ENCODE measurements at places on chromosomes 3 and 15. TPM values are rescaled to one million over a fixed set of nuclear protein-coding genes. Genes with fewer than 3 reads are reported as not detected.

GRCh38 chr15:41943543-41944312, 28.6 kb downstream of the EHD4 start:
- peaks cover 2% of the 10 kb centered on the region for H3K36me3 ChIP-seq
- peaks cover 8% of the 10 kb centered on the region for H3K4me1 ChIP-seq
- DNase-seq: no peak

The MUC4 gene
- 5.5 TPM for polyA plus RNA-seq

The BMF gene
- polyA plus RNA-seq: 12.9 TPM

GRCh38 chr15:59420986-59421618, 16.9 kb upstream of the FAM81A start:
- H3K36me3 ChIP-seq: no peaks in the 10 kb centered on the region
- no peak overlapping the region for H3K4me3 ChIP-seq
- peak; percentile 48 for DNase-seq
- H3K27me3 ChIP-seq: peaks cover 15% of the 10 kb centered on the region
- no peaks in the 10 kb centered on the region for H3K4me1 ChIP-seq

The THRB gene
- polyA plus RNA-seq: 46.1 TPM

DNA sequence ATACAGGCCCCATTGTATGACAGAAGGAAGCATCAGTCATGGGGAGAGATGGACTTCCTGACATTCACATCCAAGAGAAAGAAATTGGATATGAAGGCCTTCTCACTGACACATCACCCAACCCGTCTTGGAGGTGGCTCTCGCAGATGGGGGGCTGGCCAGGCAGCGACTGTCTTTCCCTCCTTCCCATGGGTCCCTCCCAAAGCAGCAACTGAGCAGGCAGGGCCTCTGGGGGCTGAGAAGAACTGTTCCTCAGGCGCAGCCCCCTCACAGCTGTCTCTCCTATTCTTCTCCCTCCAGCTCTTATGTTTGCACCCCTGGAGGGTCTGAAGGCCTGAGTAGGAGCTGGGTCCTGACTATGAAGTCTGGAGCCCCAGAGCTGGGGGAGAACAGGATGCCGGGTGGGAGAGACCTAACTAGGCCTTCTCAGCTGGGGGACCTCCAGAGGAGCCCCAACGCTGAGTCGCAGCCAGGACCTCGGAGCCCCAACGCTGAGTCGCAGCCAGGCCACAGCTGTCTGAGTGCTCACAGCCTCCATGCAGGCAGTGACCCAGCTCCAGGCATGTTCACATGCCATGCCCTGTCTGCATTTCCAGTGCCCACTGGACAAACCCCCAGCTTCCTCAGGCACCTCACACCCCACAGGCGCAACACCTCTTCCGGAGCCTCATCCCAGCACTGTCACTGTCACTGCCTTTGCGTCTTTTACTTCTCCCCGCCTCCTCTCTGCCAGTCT, 29.6 kb downstream of the UMPS start:
- no peaks in the 10 kb centered on the region for H3K4me1 ChIP-seq
- no peak overlapping the region for H3K27ac ChIP-seq
- H3K36me3 ChIP-seq: peaks cover 26% of the 10 kb centered on the region

GRCh38 chr3:32963871-32964270, 12.4 kb downstream of the CCR4 start:
- H3K4me1 ChIP-seq: peaks cover 4% of the 10 kb centered on the region
- no peak for DNase-seq
- no peak overlapping the region for H3K4me3 ChIP-seq
- H3K36me3 ChIP-seq: no peaks in the 10 kb centered on the region
- no peak overlapping the region for H3K27ac ChIP-seq

The ZNF774 gene
- polyA plus RNA-seq: 1.4 TPM

GRCh38 chr3:111593666-111594065, 1.5 kb downstream of the ZBED2 start:
- no peaks in the 10 kb centered on the region for H3K4me1 ChIP-seq
- H3K27me3 ChIP-seq: no peaks in the 10 kb centered on the region
- no peak for DNase-seq
- H3K36me3 ChIP-seq: no peaks in the 10 kb centered on the region
- H3K4me3 ChIP-seq: no peak overlapping the region

- H3K27me3 ChIP-seq: no peaks in the 10 kb centered on the region
- no peak overlapping the region for H3K27ac ChIP-seq
- H3K36me3 ChIP-seq: no peaks in the 10 kb centered on the region
- H3K4me1 ChIP-seq: no peaks in the 10 kb centered on the region
Measured at GRCh38 chr15:53648934-53649333, 110.5 kb downstream of the WDR72 start.

The RASSF1 gene
- polyA plus RNA-seq: 32.7 TPM

The LTK gene
- 17.4 TPM for polyA plus RNA-seq

DNA sequence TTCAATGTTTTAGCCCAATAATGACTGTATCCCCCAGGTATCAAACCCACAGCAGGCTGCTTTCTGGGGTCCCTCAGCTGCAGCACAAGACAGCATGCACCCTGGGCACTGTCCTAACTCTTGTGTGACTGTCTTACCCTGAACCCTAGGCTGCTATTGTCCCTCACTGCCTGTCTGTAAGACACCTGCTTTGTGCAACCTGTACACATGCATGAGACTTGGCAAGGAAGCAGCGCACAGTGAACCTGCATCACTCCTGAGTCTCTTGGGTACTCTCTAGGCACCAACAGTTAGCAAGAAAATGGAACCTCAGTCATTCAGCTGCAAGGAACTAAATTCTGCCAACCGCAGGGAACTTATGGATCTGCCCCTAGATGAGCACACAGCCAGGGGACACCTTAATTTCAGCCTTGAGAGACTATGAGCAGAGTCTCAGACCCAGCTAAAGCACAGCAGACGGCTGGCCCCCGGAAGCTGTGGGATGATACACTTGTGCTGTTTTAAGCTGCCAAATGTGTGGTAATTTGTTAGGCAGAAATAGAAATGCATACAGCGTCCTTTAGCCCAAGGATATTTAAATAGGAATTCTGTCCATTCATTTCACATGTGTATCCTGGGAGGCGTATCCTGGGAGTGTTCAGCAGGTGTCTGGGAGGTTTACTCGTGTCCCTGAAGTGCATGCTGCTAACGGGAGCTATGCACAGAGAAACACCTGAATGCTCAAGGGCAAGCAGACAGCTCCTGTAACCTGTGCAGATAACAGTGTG, 223.8 kb downstream of the KLF13 start:
- no peak for DNase-seq
- H3K36me3 ChIP-seq: no peaks in the 10 kb centered on the region
- no peak overlapping the region for H3K27ac ChIP-seq
- no peaks in the 10 kb centered on the region for H3K4me1 ChIP-seq
- H3K27me3 ChIP-seq: no peaks in the 10 kb centered on the region

The NOX5 gene
- polyA plus RNA-seq: not detected

DNA sequence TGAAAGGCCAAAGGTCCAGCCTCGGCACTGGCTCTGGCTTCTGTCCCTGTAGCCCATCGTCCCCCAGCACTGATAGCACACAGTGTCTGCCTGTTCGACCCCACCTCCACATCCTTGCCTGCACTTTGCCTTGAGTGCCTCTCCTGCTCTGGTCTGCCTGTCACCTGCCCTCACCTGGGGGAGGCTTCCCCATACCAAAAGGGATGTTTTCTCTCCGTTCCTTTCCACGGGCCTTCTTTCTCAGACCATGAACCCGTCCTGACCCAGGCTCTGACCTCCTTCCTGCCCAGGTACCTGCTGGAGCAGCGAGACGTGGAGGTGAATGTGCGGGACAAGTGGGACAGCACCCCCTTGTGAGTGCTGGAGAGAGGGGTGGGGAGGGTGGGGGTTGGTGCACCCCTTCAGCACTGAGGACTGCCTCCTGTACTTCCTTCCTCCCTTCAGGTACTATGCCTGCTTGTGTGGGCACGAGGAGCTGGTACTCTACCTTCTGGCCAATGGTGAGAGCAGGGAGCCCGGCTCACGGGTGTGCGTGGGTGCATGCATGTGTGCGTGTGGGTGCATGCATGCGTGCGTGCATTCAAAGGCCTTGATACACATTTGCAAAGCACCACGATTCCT, 1.5 kb downstream of the ABTB1 start:
- H3K36me3 ChIP-seq: no peaks in the 10 kb centered on the region
- no peaks in the 10 kb centered on the region for H3K4me1 ChIP-seq
- no peak for DNase-seq
- H3K27ac ChIP-seq: no peak overlapping the region
- H3K4me3 ChIP-seq: peak overlapping the region; percentile 85
- no peaks in the 10 kb centered on the region for H3K27me3 ChIP-seq

GRCh38 chr3:31203960-31204795, 309.7 kb upstream of the GADL1 start:
- no peaks in the 10 kb centered on the region for H3K36me3 ChIP-seq
- H3K27ac ChIP-seq: no peak overlapping the region
- H3K4me3 ChIP-seq: no peak overlapping the region

GRCh38 chr3:120550546-120550945, 45.6 kb upstream of the NDUFB4 start:
- H3K36me3 ChIP-seq: no peaks in the 10 kb centered on the region
- no peak overlapping the region for H3K27ac ChIP-seq
- DNase-seq: no peak
- no peak overlapping the region for H3K4me3 ChIP-seq

DNA sequence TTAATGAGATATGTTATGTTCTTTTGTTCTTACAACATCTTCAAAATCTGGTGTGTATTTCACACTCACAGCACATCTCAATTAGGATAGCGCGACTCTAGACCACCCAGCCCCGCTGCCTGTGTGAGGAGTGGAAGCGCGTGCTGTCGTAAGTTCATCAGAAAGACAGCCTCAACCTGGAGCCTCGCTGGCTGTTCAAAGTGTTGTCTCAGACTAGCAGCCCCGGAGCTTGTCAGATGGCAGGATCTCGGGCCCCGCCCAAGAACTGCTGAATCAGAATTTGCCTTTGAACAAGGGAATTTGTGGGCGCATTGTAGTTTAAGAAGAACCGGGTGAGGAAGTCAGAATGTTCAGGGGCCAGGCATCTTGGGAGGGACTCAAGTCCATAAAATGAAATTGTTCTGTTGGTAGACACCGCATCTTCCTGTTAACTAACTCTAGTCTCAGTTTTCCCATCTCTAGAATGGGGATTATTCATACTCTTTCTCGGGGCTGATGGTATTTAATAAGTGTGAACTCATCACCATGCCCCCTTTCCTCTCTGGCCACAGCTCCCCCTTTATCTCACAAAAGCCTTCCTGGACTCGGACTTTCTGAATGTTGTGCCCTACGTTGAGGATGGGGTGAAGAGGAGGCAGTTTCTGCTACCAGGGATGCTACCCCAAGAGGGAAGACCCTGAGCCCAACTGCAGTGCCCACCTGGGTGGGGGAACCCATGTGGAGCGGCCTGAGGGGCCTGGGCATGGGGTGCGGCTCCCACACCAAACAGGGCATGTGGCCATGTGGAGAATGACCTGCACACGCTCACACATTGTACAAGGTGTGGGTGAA, 40.4 kb downstream of the BHLHE40 start:
- DNase-seq: peak; percentile 30
- H3K4me1 ChIP-seq: peaks cover 4% of the 10 kb centered on the region
- H3K36me3 ChIP-seq: no peaks in the 10 kb centered on the region
- no peak overlapping the region for H3K27ac ChIP-seq
- H3K27me3 ChIP-seq: no peaks in the 10 kb centered on the region

DNA sequence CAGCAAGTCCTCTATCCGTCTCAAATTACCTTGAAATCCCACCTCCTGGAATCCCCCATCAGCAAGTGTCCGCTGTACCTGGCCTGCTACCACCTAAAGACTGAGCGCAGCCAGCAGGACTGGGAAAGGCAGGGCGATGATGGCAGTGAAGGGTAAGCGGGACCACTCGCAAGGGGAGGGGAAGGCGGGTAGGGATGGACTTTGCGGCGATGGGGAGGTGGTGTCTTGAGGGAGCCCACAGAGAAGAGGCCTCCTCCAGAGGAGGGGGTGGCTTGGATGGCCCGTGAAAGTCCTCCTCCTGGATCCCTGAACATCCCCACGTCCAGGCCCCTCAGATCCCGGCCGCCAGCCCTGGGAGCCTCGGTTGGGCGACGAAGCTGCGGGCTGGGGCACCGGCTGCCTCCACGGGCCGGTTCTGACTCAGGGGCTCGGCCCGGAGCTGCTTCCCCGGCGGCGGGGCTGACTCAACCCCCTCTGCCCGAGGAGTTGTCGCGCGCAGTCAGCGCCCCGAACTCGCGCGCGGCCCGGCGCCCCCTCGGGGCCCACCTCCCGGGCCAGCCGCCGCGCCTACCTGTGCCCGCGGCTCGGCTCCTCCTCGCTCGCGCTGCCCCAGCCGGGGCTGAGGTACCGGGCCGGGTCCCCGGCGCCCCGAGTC, 512 bp downstream of the LARP6 start:
- H3K36me3 ChIP-seq: no peaks in the 10 kb centered on the region
- H3K4me1 ChIP-seq: no peaks in the 10 kb centered on the region
- peaks cover 4% of the 10 kb centered on the region for H3K27me3 ChIP-seq
- no peak for DNase-seq
- H3K4me3 ChIP-seq: peak overlapping the region; percentile 47

- DNase-seq: no peak
- H3K27me3 ChIP-seq: no peaks in the 10 kb centered on the region
- H3K4me1 ChIP-seq: no peaks in the 10 kb centered on the region
- no peak overlapping the region for H3K4me3 ChIP-seq
- H3K27ac ChIP-seq: no peak overlapping the region
Measured at GRCh38 chr3:64650715-64651114, 37.1 kb downstream of the ADAMTS9 start.

- no peak for DNase-seq
- H3K4me3 ChIP-seq: no peak overlapping the region
- no peaks in the 10 kb centered on the region for H3K27me3 ChIP-seq
- no peaks in the 10 kb centered on the region for H3K36me3 ChIP-seq
- no peak overlapping the region for H3K27ac ChIP-seq
Measured at GRCh38 chr3:6807967-6808588, 52.8 kb upstream of the GRM7 start.

DNA sequence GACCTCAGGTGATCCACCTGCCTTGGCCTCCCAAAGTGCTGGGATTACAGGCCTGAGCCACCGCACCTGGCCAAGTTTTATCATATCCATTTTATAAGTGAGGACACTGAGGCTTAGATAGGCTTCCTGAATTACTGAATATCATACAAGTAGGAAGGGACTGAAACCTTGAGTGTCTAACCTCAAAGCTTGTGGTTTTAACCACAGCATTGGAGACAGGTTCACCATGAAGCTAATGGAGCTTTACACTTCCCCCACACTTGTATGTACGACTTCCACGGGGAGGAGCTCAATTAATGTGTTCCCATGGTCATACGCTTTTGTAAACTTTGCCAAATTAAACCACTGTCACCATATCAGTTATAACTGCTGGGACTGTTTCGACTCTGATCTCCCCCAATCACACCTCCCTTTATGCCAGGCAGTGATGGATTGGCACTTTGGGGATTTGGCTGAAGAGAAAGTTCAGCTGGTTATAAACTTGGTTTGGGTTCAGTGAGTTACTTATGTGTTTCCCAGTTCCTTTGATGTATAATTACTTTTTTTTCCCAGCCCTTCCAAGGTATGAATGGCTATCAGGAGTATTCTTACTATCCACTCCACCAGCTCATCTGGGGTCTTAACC, 38.4 kb upstream of the MEIS2 start:
- H3K4me1 ChIP-seq: no peaks in the 10 kb centered on the region
- no peak for DNase-seq
- H3K27ac ChIP-seq: no peak overlapping the region
- H3K27me3 ChIP-seq: no peaks in the 10 kb centered on the region
- H3K36me3 ChIP-seq: no peaks in the 10 kb centered on the region

GRCh38 chr3:15989419-15989818, 185.1 kb upstream of the GALNT15 start:
- DNase-seq: no peak
- H3K27me3 ChIP-seq: no peaks in the 10 kb centered on the region
- no peak overlapping the region for H3K4me3 ChIP-seq
- H3K27ac ChIP-seq: no peak overlapping the region

The CCR8 gene
- 0.09 TPM for polyA plus RNA-seq

Measured in small intestine (tissue), 16 donors.